BJ (cell line): ENCODE measurements at places on chromosomes 1 and 21. TPM values are rescaled to one million over a fixed set of nuclear protein-coding genes. Genes with fewer than 3 reads are reported as not detected.

The TMEM51 gene
- polyA plus RNA-seq, result 1.6 and 2.0 TPM in 2 replicates

The CC2D1B gene
- polyA plus RNA-seq, result 13.1 and 18.9 TPM in 2 replicates

The WDR64 gene
- polyA plus RNA-seq, result 0.06 TPM in 1 of 2 replicates, not detected in the other

The MR1 gene
- polyA plus RNA-seq, result 25.0 and 36.2 TPM in 2 replicates

The C1orf87 gene
- not detected in 2 replicates for polyA plus RNA-seq

The THEM5 gene
- not detected in 2 replicates for polyA plus RNA-seq

The TSPEAR gene
- polyA plus RNA-seq, result not detected in 2 replicates

The GNAT2 gene
- polyA plus RNA-seq, result 0.09 and 0.15 TPM in 2 replicates

The RHCE gene
- 0.49 and 0.59 TPM in 2 replicates for polyA plus RNA-seq

The TMPRSS15 gene
- not detected in 2 replicates for polyA plus RNA-seq

The HLX gene
- 3.3 and 4.2 TPM in 2 replicates for polyA plus RNA-seq

The RPTN gene
- not detected in 2 replicates for polyA plus RNA-seq

The BSND gene
- not detected in 2 replicates for polyA plus RNA-seq

The DEPDC1 gene
- 5.3 and 10.3 TPM in 2 replicates for polyA plus RNA-seq

The CITED4 gene
- 0.67 and 0.80 TPM in 2 replicates for polyA plus RNA-seq

The KRTAP7-1 gene
- polyA plus RNA-seq, result not detected in 2 replicates

The CTH gene
- polyA plus RNA-seq, result 5.2 and 7.2 TPM in 2 replicates

The CPT2 gene
- polyA plus RNA-seq, result 15.4 and 20.6 TPM in 2 replicates

The CCDC27 gene
- not detected in 2 replicates for polyA plus RNA-seq

The FAM72A gene
- 2.5 and 4.1 TPM in 2 replicates for polyA plus RNA-seq

The RIMS3 gene
- polyA plus RNA-seq, result 0.43 and 0.59 TPM in 2 replicates

The KRTAP19-3 gene
- polyA plus RNA-seq, result not detected in 2 replicates

The NBPF12 gene
- 5.3 and 5.5 TPM in 2 replicates for polyA plus RNA-seq

The OPTC gene
- not detected in 2 replicates for polyA plus RNA-seq

The NTNG1 gene
- 3.3 and 4.6 TPM in 2 replicates for polyA plus RNA-seq

The CD2 gene
- polyA plus RNA-seq, result not detected in 2 replicates
